ENCODE measurements at places on chromosomes 11 and 22.
A peak's percentile ranks its signal among the peaks of the same experiment; 100 is the strongest.

DNA sequence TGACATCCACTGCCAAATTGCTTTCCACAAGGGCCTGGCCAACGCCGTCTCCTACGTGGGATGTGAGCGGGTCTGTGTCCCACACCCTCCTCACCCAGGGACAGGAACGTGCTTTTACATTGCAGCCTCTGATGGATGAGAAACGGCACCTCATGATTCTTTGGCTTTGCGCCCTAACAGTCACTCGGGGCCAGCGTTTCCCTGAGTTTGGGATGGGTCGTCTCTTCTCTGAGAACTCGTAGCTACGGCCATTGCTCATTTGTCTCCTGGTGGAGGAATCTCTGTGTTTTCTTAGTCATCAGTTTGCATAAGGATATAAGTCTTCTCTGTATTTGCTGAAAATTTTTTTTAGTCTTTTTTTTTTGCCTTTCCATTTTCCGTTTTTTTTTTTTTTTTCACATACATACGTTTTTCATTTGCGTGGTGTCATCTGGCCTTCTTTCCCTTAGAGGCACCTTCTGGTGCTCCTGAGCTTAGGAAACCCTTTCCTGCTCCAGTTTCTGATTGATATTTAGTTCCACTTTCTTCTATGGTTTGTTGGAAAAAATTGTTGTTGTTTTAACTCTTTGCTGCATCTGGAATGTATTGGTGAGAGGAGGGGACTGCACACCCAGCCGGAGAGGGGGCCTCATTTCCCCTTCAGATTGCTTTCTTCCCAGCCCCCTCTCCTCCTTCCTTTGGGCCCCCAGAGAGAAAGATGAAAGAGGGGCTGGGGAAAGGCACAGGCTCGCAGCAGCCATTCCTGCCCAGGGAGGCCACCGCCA, 12.0 kb downstream of the TNNT3 start:
- no peak for DNase-seq

DNA sequence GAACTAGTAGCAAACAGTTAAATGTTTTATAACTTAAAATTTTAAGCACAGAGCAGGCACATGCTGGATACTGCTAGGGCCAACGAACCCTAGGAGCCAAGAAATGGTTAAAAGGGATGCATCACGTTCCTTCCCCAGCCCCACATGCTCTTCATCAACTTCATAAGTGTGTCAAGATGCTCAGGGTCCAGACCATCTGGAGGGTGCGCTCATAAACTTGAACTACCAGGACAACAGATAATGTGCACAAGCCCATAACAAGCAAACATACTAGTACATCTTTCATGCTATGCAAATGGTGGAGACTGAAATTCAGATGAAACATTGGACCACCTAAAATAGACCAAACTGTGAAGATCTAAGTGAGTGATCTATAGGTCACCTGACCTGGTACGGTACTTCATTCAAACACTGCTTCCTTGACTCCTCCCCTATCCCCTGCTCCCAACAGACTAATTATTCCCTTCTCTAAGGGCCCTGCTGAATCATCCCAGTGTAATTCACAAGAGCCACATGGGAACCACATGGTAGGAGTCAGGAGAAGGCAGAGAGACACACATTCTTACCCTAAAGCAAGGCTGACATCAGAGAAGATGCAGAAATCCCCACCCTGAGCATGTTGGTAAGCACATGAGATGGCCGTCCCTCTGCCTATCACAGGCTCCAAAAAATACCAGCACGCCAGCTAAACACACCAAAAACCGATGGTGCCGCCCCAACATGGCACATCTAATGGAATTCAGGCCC, 83.9 kb downstream of the ETS1 start:
- peak; percentile 48 for DNase-seq

GRCh38 chr11:113504586-113504985, 29.4 kb upstream of the DRD2 start:
- DNase-seq, result no peak

DNA sequence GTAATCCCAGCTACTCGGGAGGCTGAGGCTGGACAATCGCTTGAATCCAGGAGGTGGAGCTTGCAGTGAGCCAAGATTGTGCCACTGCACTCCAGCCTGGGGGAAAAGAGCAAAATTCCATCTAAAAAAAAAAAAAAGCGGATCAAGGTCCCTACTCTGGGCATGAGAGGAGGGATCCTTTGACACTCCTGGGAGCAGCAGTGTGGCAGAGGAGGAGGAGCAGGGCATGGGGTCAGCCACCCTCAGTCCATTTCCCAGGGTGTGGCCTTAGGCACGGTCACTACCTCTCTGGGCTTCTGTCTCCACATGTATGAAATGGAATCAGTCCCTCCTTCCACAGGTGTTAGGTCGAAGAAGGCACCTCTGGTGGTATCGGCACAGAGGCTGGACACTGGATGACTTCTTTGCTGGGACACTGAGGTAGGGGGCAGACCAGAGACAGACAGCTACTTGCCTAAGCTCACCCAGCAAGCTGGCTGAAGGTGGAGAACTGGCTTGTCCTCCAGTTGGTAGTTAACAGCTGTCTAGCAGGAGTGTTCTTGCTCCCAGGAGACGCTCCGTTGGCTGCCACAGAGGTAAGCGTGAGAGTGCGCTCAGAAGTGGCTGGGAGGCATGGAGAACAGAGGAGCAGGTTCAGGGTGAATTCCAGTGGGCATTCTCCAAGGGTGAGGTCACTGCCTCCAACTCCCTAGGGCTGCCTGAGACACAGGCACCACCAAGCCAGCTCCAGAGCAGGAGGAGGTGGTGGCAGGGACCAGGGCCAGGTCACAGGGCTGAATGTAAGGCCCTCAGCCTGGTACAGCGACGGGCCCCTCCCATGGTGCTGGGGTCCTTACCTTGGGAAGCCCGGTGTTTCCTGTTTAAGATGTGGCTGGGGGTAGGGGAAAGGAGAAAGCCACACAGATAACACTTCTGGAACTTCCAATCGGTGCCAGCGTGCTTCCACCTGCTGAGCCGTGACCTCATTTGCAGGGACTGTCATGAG, 19.5 kb downstream of the TXN2 start:
- DNase-seq, result no peak

GRCh38 chr11:107623183-107623582, 32.2 kb downstream of the ELMOD1 start:
- DNase-seq, result no peak

GRCh38 chr22:45317551-45318167, 7.9 kb downstream of the FAM118A start:
- DNase-seq, result no peak

DNA sequence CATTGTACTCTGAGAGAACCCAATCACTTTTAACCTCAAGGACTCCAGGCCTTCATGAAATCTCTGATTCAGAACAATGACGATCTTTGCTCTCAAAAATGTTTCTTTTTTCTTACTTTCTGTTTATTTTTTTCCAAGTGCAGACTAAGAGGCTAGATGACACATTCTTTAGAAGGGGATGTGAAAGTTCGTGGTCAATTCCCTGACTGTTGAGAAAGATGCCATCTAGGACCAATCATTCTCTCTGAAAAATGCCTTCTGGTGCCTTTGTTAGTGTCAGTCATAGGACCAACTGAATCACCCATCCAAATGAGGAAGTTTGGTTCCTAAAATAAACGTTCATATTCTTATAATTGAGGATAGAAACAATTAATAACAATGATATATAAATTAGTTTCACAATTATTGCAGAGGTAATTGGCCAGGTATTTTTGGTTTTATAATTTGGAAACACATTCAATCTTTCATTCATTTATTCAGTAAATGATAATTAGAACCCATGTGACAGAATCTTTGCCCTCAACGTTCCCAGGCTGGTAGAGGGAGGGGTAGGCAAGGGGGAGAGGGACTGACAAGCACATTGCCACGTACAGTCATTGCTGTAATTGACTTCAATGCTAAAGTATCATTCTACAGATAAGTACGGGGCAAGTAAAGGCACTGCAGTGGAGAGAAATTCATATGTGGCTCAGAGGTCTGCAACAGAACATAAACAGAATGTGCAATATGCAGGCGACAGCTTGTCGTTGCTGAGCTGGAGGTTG, 333.4 kb upstream of the MPPED2 start:
- peak; percentile 82 for DNase-seq

DNA sequence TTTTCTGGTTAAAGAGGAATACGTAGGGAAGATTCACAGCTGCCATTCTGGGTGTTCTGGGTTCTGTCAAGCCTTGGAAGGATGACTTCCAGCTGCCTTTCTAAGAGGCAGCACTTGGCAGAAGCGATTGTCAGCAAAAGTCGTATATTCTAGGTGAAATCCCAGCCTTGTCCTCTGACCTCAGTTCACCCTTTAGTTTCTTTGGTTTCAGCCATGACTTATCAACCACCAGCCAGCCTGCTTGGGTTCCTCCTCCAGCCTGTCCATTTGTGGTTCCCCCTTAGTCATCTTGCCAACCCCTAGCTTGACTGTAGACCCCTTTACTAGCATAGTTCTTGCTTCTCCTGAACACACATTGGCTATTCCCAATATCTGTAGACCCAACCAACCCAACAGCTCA, 102.3 kb upstream of the CD44 start:
- peak; percentile 92 for DNase-seq

DNA sequence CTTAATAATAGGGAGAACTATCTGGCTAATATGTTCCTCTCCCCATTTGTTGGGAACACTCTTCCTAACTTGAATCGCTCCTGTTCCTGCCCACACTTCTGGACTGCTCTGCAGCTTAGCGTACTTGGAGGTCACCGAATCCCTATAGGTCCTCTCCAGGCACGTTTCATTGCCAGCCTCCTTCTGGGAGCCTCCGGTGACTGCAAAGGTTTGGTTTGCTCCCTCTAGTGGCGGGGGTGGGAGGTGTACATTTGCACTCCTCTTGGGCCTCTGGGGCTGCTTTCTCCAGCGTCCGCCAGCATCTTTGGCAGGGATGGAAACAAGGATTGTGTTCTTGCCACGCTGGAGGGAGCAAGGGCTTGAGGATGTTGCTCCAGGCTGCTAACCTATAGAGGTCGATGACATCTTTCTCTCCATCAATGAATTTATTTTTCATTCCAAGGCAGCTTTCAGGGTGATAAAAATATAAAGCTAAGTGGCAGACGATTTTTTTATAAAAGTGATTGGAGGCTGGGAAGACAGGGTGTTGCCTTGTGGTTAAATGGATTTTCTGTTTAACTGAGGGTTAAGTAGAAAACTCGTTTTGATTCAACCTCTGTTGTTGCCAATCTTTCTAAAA, 48.7 kb downstream of the TSPAN18 start:
- DNase-seq, result peak; percentile 64

- DNase-seq, result no peak
These were observed 273.4 kb upstream of the MTNR1B start for GRCh38 chr11:92696076-92696475.

DNA sequence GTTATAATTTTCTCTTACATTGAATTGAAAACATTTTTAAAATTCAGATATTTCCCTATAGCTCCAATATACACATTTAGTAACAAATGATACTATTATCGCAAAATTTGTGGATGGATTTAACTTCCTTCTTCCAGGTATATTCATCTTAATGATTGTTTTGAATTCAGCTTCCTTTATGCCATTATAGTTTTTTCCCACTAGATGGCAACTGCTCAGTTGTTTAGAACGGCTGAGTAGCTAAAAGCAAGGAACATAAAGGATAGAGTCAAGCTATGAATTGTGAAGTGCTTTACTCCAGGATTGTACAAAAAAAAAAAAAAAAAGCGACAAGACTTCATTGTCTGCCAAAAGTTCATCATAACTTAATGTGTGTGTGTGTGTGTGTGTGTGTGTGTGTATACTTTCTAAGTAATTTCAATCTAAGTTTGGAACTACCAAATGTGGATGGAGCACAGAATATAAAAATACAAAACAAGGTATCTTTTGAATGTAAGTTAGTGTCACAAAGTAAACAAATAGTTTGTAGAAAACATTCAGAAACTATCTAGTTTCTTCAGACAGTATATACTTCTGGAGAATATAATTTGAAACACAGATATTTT, 846.4 kb downstream of the DLG2 start:
- no peak for DNase-seq

GRCh38 chr11:112023104-112023503, 2.1 kb upstream of the DLAT start:
- no peak for DNase-seq

GRCh38 chr11:125224391-125225021, 60.0 kb downstream of the PKNOX2 start:
- peak; percentile 29 for DNase-seq

- no peak for DNase-seq
These were observed 139.3 kb downstream of the FEZ1 start for GRCh38 chr11:125356797-125357196.

DNA sequence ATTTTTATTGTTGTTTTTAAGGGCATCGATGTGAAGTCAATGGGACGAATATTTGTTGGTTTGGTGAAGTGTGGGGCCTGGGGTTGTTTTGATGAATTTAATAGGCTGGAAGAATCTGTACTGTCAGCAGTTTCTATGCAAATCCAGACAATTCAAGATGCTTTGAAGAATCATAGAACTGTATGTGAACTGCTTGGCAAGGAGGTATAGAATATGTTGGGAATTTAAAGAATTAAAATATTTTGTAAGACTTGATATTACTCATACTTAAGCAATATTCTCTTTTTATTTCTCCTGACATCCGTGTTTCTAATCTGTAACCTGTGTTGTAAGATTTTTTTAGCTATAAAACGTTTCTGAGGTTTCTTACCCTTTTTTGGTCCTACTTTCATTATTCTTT, 61.6 kb downstream of the DYNC2H1 start:
- no peak for DNase-seq

- DNase-seq, result no peak
These were observed 17.3 kb upstream of the MMP13 start for GRCh38 chr11:102972853-102973252.

DNA sequence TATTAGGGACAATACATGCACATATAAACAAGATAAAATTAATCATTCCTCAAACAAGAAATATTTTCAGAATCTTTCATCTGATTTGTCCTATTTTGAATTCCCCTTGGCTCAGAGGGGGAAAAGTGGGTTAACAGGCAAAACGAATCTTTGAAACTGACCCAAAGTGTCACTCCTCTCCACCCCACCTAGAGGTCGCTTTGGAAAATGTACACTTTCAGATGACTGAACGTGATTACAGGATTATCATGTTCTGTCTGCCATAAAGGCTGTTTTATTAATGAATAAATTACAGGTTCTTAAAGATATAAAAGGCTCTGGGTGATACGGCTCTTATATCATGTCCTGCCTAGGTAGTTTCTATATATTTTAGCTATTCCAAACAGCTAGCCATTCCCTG, 1735.0 kb downstream of the LRRC4C start:
- no peak for DNase-seq

- peak; percentile 71 for DNase-seq
These were observed 30.1 kb upstream of the TMEM45B start for GRCh38 chr11:129785383-129786111.

- DNase-seq, result no peak
These were observed 10.0 kb downstream of the MUC5AC start for GRCh38 chr11:1167751-1168231.

GRCh38 chr22:38824585-38824984, 19.2 kb downstream of the NPTXR start:
- DNase-seq, result peak; percentile 89

- no peak for DNase-seq
These were observed 220.3 kb upstream of the SESN3 start for GRCh38 chr11:95451261-95451660.

DNA sequence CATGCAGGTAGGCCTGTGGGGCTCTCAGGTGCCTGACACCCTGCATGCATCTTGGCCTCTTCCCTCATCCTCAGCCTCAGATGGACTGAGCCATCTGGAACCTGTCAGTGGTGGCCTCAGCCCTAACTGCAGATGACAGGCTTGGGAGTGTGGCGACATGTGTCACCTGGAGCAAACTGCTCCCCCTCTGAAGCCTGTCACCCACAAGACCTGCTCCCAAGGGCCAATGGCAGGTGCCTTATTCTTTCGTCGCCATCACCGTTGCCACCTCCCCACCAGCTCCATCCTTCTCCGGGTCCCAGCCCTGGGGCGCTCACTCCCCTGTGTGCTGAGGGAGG, 3.6 kb upstream of the SEPTIN5 start:
- DNase-seq, result no peak

All from suppressor macrophage treated with lipopolysaccharide for 1 hour (primary cell).